Left renal cortex interstitium (tissue), 4 donors: ENCODE measurements at places on chromosomes 11 and 22. TPM values are rescaled to one million over a fixed set of nuclear protein-coding genes. Genes with fewer than 3 reads are reported as not detected.
A peak's percentile ranks its signal among the peaks of the same experiment; 100 is the strongest.

Gene RTN4RL2
- polyA plus RNA-seq, result 3.9 TPM

Gene KCNK4
- polyA plus RNA-seq, result not detected

DNA sequence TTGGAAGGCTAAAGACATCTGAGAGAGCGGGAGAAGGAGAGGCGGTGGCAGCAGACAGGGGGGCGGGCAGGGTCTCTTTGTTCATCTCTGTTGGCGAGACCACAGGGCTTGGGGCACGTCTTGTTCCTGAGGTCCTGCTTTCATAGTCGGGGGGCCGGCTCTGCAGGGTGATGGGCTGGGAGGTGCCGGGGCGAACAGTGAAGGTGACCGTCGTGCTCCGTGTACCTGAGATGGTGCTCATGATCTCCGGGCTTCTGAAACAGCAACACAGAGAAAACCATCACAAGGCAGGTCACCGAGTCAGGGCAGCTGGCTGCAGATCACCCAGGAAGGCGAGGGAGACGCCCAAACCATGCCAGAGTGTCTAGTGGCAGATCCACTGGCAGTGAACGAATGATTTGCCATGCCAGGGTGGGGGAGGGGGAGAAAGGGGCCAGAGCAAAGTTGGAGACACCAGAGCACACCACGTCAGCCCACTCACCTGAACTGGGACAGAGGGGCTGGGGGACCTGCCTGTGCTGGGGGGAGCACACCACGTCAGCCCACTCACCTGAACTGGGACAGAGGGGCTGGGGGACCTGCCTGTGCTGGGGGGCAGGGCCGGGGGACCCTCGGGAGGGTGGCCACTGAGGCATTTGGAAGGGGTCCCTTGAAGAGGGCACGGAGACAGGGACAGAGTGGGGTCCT, 75.0 kb downstream of the CTTN start:
- no peak for DNase-seq

GRCh38 chr11:22558664-22559063, 67.0 kb downstream of the FANCF start:
- DNase-seq, result peak; percentile 1

Gene MUC6
- polyA plus RNA-seq, result 5.7 TPM

Gene SYT13
- polyA plus RNA-seq, result 11.5 TPM

- no peak for DNase-seq
These were observed 3.6 kb downstream of the C11orf68 start for GRCh38 chr11:65915101-65915820.

- DNase-seq, result no peak
These were observed 9.5 kb upstream of the FTH1 start for GRCh38 chr11:61976813-61977475.

GRCh38 chr22:44780876-44781449, 28.6 kb downstream of the ARHGAP8 start:
- no peak for DNase-seq

GRCh38 chr11:106608677-106609076, 409.6 kb downstream of the GUCY1A2 start:
- DNase-seq, result no peak

- no peak for DNase-seq
These were observed 52.3 kb downstream of the TST start for GRCh38 chr22:36966851-36967540.

DNA sequence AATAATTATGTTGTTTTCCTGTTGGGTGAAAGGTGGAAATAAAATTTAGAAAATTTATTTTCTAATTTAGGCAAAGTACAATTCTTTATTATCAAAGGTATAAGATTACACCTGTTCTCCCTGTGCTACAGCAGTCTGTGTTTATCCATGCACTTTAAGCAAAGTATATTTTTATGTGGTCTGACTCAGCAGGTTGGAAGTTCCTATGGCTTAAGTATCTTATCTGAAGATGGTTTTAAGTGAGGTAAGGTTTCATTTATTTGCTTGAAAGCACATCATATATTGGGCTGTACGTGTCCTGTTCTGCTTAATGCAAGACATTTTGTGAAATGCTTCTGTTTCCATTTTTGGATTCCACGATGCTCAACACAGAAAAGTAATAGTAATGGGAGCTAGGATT, 14.6 kb downstream of the PPME1 start:
- no peak for DNase-seq

DNA sequence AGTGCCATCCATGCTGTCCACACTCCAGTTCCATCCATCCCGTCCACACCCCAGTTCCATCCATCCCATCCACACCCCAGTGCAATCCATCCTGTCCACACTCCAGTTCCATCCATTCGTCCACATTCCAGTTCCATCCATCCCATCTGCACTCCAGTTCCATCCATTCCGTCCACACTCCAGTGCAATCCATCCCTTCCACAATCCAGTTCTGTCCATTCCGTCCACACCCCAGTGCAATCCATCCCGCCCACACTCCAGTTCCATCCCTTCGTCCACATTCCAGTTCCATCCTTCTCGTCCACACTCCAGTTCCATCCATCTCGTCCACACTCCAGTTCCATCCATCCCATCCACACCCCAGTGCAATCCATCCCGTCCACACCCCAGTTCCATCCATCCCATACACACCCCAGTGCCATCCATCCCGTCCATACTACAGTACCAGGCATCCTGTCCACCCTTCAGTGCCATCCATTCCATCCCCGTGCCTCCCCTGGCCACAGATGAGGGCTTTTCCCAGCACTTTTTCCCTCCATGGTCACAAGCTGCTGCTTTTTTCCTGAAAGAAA, 704.0 kb downstream of the BRD1 start:
- DNase-seq, result no peak

GRCh38 chr11:126210871-126211235, 597 bp downstream of the RPUSD4 start:
- DNase-seq, result no peak

Gene DBX1
- polyA plus RNA-seq, result not detected

- DNase-seq, result no peak
These were observed 1.8 kb upstream of the OR2D2 start for GRCh38 chr11:6894097-6894496.

- DNase-seq, result no peak
These were observed 19.9 kb downstream of the CTNND1 start for GRCh38 chr11:57781529-57781943.

GRCh38 chr11:20235164-20235563, 74.9 kb upstream of the DBX1 start:
- DNase-seq, result no peak

GRCh38 chr11:36211761-36212430, 77.3 kb downstream of the COMMD9 start:
- DNase-seq, result no peak

DNA sequence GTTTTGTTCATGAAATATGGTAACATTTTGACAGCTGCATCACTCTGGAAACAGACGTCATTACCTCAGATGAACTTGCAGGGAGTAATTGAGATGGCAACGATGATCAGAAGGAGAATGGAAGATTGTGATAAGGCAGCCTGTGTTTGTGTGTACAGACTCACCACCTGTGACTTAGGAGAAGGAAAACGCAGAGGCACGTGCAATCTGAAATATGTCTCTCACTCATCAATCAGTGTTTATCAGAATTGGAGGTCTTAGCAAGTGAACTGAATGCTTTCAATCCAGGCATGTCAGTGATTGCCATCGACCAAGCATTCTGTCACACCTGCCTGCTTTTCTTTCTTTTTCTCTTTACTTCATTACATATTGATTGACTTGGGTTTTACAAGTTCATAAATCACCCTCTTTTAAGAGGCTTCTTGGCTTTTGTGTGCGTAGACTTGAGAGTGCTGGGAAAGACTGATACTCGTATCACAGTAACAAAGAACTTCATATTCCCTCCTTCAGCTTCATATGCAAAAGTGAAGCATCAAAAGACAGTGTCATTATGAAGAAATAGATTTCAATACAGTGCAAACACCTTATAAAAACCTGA, 24.6 kb downstream of the FAT3 start:
- no peak for DNase-seq

Gene GRIA4
- polyA plus RNA-seq, result 0.68 TPM

GRCh38 chr11:74077193-74077592, 68.3 kb upstream of the UCP3 start:
- DNase-seq, result no peak

- DNase-seq, result no peak
These were observed 324.2 kb downstream of the MIAT start for GRCh38 chr22:26981541-26981940.

Gene MAJIN
- polyA plus RNA-seq, result 0.48 TPM

DNA sequence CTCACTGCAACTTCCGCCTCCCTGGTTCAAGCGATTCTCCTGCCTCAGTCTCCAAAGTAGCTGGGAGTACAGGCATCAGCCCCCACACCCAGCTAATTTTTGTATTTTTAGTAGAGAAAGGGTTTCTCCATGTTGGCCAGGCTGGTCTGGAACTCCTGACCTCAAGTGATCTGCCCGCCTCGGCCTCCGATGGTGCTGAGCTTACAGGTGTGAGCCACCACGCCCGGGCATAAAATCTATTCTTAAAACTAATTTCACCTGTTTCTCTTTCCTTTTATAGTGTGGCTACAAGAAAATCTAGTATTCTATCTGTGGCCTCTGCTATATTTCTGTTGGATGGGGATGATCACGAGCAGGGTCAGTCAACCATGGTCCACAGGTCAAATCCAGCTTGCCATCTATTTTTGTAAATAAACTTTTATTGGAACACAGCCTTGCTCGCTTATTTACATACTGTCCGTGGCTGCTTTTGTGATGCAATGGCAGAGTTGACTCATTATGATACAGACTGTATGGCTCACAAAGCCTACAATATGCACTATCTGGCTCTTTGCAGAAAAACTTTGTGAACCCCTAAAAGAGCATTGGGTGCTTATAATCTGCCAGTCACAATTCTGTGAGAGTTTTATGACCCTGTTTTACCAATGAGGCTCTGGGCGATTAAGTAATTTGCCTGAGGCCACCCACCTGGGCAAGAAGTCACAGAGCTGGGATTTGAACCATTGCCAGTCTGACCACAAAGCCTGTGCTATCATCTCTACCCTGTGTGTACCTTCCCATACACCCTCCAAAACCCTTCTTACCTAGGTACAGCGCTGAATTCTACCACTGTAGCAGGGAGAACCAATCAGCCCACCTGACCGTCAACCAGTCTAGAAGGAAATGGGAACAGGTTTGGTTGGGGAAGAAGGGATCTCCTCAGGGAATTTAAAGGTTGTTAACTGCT, 28.3 kb downstream of the SLC1A2 start:
- no peak for DNase-seq

DNA sequence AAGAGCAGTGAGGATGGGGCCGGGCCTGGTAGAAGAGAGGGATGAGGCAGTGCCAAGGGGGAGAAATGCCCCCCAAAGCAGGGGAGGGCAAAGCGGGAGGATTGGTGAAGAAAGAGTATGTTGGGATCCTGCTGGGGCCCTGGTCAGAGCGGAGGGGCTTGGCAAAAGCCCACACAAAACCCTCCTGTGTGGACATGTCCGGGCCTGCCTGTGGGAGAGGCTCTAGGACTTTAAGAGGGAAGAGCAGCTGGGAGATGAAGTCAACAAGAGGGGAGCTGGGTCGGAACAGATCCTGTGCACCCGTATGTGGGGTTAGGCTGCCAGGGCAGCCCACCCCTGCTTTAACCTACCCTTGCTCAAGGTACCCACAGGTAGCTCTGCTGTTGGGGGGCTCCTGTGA, 25.8 kb downstream of the ART5 start:
- no peak for DNase-seq

GRCh38 chr11:119338965-119339588, 1.6 kb downstream of the C1QTNF5 start:
- no peak for DNase-seq

Gene OR5B2
- polyA plus RNA-seq, result 0.20 TPM

- DNase-seq, result no peak
These were observed 23.2 kb upstream of the ZBTB16 start for GRCh38 chr11:114036147-114036811.

DNA sequence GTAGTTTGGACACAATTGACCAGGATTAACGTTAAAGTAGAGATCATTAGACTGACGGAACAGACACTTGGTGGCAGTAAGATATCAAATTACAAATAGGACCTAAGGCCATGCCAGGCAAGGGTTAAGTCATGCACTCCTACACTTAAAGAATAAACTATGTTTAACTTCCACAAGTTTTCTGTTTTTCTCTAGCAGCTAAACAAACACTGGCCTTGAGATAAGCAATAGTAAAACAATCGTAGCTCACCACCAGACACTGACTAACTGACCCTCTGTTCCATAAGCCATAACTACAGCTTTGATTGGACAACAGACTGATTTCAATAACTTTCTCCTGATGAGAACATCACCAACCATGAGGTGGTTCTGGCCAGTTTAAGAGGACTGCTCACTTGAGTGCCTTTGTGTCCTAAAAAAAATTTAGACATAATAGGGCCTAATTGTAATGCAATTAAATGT, 2.0 kb upstream of the CEP126 start:
- DNase-seq, result no peak

Gene CCDC116
- polyA plus RNA-seq, result 1.2 TPM

GRCh38 chr11:100816823-100817222, 129.7 kb downstream of the ARHGAP42 start:
- no peak for DNase-seq

DNA sequence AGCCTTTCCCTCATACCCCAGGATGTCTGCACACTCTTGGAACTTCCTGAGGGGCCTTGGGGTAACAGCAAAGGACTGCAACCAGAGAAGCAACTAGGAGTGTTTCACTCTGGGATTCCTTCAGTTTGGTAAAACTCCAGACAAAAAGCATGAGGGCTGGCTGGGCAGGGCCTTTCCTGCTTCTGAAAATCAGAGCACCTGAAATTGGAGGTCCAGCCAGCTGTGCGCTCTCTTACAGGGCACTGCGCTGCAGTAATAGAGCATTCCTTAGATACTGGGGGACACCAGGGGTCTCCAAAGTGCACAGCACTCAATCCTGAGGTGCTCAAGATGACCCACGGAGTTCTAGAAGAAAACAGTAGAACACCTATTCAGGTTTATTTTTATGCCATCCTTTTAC, 49.7 kb downstream of the PLEKHA7 start:
- DNase-seq, result no peak

- DNase-seq, result no peak
These were observed 1.1 kb upstream of the PLXNB2 start for GRCh38 chr22:50308597-50308935.

- no peak for DNase-seq
These were observed 236.1 kb downstream of the KCNA4 start for GRCh38 chr11:29780756-29781155.

Gene RIMBP3C
- 0.39 TPM for polyA plus RNA-seq
